Tibial nerve (tissue), 4 donors: ENCODE measurements at places on chromosomes 3 and 15. TPM values are rescaled to one million over a fixed set of nuclear protein-coding genes. Genes with fewer than 3 reads are reported as not detected.
A peak's percentile ranks its signal among the peaks of the same experiment; 100 is the strongest.

DNA sequence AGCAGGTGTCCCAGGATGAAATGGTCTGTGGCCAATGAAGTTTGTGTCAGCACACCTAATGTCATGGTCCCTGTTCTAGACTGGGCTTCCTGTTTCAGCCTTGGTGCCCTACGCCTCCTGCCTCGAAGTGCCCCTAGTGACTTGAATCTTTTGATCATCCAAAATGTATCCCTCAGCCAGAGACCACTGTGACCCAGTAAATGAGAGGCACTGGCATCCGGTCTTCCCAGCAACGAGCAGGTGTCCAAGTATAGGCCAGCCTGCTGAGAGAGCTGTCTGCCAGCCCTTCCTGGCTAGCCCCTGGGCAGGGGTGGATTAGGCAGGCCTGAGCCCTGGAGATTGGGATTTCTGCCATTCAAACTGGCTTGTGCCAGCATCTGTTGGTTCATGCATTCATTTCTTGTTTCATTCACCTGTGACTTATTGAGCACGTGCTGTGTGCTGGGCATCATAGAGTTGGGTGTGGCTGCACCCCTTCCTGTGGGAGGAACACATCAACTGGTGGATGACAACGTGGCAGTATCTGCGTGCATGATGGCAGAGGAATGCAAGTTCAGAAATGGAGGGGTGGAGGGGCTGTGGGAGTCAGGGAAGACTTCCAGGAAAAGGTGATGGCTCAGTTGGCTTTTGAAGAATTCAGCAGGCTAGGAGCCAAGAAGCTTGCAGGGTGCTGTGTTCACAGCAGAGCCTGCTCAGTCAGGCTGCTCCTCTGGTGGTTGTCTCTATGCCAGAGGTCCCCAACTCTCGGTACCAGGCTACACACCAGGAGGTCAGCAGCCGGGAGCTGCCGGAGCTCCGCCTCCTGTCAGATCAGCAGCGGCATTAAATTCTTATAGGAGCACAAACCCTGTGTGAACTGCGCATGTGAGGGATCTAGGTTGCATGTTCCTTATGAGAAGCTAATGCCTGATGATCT, 21.6 kb downstream of the ESYT3 start:
- no peaks in the 10 kb centered on the region for H3K36me3 ChIP-seq
- no peaks in the 10 kb centered on the region for H3K27me3 ChIP-seq
- H3K27ac ChIP-seq: no peak overlapping the region
- no peak for DNase-seq

TMEM158 gene
- total RNA-seq: 3.8 TPM

- H3K4me3 ChIP-seq: peak overlapping the region; percentile 81
- H3K4me1 ChIP-seq: peaks cover 46% of the 10 kb centered on the region
- peak overlapping the region; percentile 94 for H3K27ac ChIP-seq
- peak; percentile 19 for DNase-seq
- no peaks in the 10 kb centered on the region for H3K27me3 ChIP-seq
Measured at GRCh38 chr3:185824051-185825005, 514 bp downstream of the IGF2BP2 start.

DNA sequence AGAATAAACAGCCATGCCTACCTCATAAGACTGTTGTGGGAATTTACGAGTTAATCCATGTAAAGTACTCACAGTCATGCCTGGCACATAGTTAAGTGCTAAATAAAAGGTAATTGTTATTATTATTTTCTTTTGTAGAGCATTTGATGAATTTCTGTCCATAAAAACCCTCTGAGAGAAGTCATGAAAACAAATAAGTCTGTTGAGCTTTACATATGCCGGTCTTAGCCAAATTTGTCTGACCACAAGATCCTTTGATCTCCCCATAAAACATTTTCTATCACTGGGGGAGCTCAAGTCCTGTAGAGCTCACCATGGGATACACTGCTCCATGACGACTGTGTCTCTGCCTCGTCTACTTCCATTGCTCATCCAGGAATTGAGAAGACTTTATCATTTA, 114.0 kb downstream of the MAGI1 start:
- H3K4me3 ChIP-seq: no peak overlapping the region
- no peaks in the 10 kb centered on the region for H3K36me3 ChIP-seq
- no peak overlapping the region for H3K27ac ChIP-seq
- no peak for DNase-seq

TICRR gene
- total RNA-seq: not detected

- no peak overlapping the region for H3K4me3 ChIP-seq
- H3K36me3 ChIP-seq: no peaks in the 10 kb centered on the region
- peaks cover 19% of the 10 kb centered on the region for H3K4me1 ChIP-seq
- no peak for DNase-seq
- H3K27ac ChIP-seq: no peak overlapping the region
Measured at GRCh38 chr15:69663441-69663840, 210.8 kb downstream of the RPLP1 start.

- no peak overlapping the region for H3K27ac ChIP-seq
- H3K4me1 ChIP-seq: no peaks in the 10 kb centered on the region
- no peaks in the 10 kb centered on the region for H3K27me3 ChIP-seq
- peaks cover 9% of the 10 kb centered on the region for H3K36me3 ChIP-seq
Measured at GRCh38 chr3:38011111-38011510, 18.3 kb downstream of the PLCD1 start.

UBAP1L gene
- 15.9 TPM for total RNA-seq

DNA sequence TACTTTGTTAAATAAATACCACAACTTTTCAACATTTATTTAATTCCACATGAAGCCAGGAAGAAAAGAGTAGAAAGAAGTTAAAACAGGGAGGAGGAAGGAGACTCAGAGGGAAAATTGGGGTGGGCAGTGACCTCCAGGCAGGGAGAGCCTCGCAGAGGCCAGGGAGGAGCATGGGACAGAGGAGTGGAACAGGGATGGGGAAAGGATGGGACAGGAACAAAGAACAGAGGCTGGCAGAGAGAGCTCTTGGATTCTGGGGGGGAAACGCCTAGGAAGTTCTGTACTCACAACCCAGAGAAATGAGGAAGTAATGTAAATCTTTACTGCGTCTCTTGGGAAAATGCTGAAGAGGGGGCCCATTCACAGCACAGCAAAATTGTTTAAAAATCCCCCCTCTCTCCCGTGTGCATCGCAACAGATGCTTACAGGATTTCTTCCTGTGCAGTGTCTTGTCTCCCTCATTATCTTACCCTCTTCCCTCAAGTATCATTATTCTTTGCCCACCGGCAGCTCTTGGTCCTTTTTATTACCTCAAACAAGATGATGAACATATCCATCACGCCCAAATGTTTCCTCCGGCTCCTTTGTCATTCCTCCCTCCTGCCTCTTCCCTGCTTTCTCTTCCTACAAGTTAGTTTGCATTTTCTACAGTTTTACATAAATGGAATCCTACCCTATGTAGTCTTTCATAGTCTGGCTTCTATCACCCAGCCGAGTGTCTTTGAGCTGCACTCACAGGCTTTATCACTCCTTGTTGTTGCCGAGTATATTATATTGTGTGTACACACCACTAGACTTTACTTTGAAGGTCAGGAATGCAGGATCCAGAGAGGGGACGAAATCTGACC, 65.5 kb downstream of the ARHGAP31 start:
- no peaks in the 10 kb centered on the region for H3K27me3 ChIP-seq
- H3K27ac ChIP-seq: peak overlapping the region; percentile 75
- no peak overlapping the region for H3K4me3 ChIP-seq
- DNase-seq: no peak
- H3K4me1 ChIP-seq: peaks cover 13% of the 10 kb centered on the region

DNA sequence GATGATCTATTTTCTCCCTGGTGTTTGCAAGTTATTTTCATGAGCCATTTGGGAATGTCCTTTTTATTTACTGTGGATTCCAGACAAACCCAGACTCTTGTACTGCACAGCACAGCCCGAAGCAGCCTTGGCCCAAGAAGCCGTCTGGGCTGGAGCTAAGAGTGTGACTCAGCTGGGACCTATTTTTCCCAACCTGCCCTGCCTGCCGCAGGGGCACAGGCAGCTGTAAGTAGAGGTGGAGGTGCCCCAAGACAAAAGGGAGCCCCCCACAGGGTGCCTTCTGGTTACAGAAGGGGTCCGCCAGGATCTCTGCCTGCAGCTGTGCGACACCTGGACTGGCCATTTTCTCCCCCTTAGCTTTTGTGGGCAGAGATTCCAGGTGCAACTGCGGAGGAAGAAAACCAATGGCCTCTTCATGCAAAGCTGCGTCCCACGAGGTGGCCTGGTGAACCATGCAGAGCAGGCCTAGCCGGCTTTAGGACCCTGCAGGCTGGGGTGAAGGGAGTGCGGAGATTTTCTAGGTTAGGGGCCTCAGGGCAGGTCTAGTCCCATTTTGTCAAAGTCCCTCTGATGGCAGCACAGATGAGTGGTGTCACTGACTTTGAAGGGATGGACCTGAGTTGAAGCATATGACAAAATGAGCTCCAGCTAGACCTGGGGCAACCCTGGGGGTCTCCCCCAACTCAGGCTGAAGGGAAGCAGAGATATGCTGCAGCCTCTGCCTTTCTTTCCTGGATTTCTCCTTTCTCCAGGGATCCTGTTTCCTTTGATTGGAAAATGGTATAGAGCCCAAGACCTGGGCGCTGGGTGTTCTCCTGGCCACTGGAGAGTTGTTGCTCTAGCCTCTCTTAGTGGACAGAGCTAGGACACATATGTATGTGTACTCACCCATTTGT, 131.2 kb downstream of the KLF13 start:
- no peak overlapping the region for H3K27ac ChIP-seq
- DNase-seq: no peak
- no peaks in the 10 kb centered on the region for H3K36me3 ChIP-seq
- H3K4me3 ChIP-seq: no peak overlapping the region

CPNE4 gene
- not detected for total RNA-seq

DNA sequence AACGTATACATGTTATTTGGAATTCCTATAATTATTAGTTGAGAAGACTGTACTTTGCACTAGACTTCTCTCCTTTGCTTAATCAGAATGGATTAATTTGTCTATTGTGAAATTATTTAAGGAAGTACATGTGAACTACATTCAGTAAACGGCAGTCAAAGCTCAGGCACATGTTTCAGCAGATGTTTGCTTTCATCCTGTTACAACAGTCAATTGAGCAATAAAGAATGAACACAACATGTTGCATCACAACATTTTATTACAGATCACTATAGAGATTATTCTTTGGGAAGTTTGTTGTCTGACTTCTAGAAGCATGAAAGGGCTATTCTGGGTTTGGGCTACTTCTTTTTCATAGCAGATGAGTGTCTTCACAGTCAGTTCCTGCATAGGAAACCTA, 39.2 kb downstream of the RAB27A start:
- H3K27me3 ChIP-seq: no peaks in the 10 kb centered on the region
- H3K4me1 ChIP-seq: peaks cover 4% of the 10 kb centered on the region
- no peaks in the 10 kb centered on the region for H3K36me3 ChIP-seq

LSAMP gene
- total RNA-seq: 4.0 TPM

GRCh38 chr3:5122741-5123706, 932 bp downstream of the ARL8B start:
- peaks cover 5% of the 10 kb centered on the region for H3K4me1 ChIP-seq
- peak overlapping the region; percentile 76 for H3K27ac ChIP-seq
- H3K27me3 ChIP-seq: no peaks in the 10 kb centered on the region
- H3K36me3 ChIP-seq: no peaks in the 10 kb centered on the region

DNA sequence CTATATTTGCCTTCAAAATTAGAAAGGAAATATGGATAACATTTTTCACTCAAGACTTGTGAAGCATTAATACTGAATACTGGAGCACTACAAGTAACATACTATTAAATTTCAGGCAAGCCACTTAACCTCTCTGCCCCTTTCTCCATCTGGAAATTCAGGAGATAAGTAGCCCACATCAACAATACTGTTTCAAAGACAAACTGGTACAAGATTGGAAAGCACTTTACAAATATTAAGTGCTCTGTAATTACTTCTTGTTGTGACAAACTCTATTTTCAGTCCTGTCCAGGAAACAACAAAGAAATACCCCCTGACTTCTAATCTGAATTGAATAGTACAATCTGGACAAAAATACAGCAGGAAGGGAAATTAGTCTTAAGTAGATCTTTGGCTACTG, 49.3 kb downstream of the TMEM212 start:
- DNase-seq: no peak
- H3K27me3 ChIP-seq: no peaks in the 10 kb centered on the region
- H3K4me3 ChIP-seq: no peak overlapping the region
